ENCODE measurements at places on chromosomes 4 and X.

- DNase-seq: no peak
These were observed 741.8 kb upstream of the INTU start for GRCh38 chr4:126890994-126891393.

DNA sequence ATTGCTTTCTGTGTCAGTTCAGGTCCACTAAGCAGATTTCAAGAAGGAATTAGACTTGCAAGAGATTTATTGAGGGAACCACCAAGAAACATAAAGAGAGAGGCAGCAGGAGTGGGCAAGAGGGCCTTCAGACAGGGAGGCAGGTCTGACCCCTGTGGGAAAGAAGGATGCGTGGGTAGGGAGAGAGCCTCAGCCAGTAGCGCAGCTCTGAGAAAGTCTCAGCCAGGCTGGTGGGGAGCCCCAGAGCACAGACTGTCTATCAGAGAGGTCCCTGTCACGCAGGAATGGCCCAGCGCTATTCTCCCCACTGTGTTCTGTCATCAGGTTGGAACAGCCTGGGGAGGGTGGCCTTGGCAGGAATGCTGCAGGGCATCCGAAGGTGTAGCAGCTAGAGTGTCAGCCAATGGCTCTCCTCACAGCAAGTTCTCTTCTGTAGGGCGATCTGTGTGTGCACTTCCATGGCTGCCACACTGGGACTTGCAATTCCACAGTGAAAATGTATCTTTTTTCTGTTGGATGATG lies 48.0 kb downstream of the OTC start:
- DNase-seq: no peak

DNA sequence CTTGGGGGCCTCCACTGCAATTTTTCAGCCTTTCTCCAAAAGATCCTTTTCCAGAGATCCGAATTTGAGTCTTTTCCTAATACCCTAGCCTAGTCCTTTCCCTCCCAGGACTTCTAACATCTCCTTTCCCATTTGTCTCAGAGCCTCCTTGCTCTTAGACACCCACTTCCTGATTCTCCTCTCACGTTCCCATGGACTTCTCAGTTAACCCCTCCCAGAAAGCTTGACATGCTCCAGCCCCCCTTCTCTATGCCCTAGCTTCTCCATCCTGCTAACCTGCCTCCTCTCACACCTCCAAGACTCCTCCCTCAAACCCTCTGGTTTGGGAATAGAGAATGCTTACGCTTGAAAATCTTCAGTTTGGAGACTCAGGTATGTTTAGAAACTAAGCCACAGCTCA lies 2.5 kb downstream of the UBA1 start:
- no peak for DNase-seq

GRCh38 chr4:103011378-103012025 lies 8.0 kb downstream of the SLC9B1 start:
- DNase-seq: peak; percentile 34

GRCh38 chr4:666436-666810 lies 7.7 kb downstream of the ATP5ME start:
- no peak for DNase-seq

DNA sequence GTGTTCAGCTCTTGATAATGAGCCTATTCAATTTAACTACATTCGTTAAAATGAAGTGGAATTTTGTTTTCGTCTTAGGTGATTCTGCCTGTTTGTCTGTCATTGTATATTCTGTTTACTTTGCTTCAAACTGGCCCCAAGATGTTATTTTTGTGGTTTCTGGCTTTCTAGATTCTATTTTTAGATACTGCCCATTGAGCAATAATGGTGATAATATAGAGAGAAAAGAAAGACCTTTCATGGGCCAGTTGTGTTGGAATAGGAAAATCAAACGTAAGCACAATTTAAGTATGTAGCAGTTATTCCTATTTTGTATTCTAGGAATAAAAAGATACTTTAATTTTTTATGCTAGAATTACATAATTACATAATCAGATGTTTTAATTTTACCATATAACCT lies 4.0 kb downstream of the CDKN2AIP start:
- DNase-seq: no peak

DNA sequence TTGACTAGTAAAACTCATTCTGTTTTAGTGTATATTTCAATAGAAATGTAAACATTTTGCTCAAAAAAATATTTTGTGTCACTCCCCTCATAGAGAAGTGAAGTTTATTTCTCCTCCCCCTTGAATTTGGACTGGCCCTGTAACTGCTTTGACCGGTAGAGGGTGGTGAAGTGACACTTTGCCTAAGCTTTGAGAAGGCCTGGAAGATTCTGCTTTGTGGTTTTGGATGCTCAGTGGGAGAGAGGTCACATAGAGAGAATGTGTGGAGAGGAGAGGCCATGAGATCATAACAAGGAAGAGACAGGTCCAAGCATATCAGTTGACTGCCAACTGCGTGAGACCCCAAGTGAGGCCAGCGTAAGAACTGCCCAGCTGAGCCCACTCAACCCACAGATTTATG lies 19.1 kb upstream of the ARX start:
- DNase-seq: peak; percentile 37

Measured in Daoy (cell line).